ENCODE measurements at places on chromosomes 6 and 20.
A peak's percentile ranks its signal among the peaks of the same experiment; 100 is the strongest.

DNA sequence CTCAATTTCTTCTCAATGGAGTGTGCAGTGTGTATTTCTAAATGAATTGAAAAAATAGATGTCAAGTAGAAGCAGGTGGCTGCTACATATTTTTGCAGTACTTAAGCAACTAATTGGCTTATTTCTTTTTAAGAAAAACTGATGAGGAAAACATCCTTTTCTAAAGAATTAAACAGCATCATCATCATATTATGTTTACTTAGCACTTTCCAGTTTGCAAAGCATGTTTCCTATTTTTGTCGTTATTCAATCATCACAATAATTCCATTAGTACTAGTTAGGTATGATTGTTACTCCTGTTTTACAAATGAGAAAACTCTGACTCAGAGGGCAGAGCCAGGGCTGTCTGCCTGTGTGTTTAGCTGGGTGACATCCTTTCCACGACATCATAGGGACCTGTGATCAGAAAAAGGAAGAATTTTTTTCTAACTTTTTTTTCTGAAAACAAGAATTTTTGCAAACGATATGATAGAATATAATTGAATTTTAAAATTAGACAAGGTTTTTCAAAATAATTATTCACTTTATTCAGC lies 22.7 kb upstream of the BMP6 start:
- DNase-seq = no peak

GRCh38 chr20:43938932-43939761 lies 24.5 kb downstream of the TOX2 start:
- peak; percentile 84 for DNase-seq

DNA sequence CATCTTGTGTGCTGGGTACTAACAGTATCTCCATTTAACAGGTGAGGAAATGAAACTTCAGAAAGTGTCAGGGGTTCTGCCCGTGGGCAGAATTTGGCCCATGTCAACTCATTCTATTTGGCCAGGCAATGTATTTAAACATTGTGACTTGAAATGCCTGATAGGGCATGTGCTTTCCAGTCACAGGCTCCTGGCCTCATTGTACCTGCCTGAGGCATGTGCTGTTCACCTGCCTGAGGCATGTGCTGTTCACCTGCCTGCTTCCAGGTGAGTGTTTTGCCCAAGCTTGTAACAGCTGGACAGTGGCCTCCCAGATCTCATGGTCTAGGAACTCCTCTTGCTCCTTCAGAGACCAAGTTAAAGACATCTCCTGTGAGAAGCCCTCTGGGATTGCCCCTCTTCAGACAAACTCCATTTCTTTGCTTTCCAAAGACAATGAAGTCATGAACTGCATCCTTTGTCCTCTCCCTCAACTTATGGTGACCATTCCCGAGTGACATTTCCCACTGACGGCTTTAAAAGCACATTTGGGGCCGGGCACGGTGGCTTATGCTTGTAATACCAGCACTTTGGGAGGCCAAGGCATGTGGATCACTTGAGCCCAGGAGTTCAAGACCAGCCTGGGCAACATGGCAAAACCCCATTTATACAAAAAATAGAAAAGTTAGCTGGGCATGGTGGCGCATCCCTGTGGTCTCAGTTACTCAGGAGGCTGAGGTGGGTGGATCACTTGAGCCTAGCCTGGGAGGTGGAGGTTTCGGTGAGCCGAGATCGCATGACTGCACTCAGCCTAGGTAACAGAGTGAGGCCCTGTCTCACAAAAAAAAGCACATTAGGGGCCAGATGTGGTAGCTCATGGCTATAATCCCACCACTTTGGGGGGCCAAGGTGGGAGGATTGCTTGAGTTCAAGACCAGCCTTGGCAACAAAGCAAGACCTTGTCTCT lies 48.7 kb downstream of the BCAS4 start:
- DNase-seq = no peak

GRCh38 chr20:59992526-59993084 lies 34.4 kb downstream of the CDH26 start:
- no peak for DNase-seq

DNA sequence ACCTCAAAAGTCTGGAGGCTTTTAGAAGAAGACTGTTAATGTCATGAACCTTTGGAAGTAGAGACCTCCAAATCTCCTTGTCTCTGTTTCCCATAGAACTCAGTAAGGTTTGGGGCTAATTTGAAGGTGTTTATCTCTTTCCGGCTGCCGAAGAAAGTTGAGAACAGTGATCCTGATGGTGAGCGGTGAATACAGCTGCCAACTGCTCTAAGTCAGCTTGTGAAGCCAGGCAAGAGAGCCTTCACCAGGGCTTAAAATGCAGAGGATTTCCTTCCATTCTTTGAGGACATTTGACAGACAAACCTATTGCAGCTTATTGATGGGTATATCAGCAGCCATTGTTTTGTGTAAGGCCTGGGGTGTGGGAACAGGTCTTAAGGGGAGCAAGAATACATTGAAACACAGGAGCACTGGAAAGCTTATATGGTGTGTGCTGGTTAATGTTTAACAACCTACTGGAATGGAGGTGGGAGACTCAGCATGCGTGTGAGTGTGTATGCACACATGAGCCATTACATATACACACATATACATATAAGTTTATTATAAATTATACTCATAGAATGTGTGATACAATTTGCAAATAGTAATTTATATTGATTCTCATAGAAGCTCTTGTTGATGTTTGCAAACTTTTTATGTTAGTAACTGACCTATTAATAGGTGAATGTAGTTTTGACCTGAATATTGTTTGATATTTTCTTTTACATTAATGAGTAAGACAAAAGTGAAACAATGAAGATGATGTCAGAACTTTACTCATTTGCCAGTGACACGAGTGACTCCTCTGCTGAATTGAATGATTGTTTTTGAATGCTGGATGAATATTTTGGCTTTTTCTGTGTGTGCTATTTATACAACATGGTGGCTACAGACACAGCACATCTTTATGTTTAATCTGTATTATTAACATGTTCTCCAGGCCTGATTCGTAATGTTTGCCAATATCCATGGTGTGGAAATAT lies 18.1 kb downstream of the PLEKHG1 start:
- DNase-seq = no peak

GRCh38 chr6:102398788-102399390 lies 1005.4 kb downstream of the GRIK2 start:
- DNase-seq = no peak

GRCh38 chr6:166820483-166820882 lies 135.9 kb downstream of the RNASET2 start:
- DNase-seq = no peak

GRCh38 chr6:169810066-169810989 lies 58.9 kb downstream of the ERMARD start:
- peak; percentile 66 for DNase-seq

GRCh38 chr6:90469906-90470305 lies 117.0 kb downstream of the MAP3K7 start:
- no peak for DNase-seq

- peak; percentile 19 for DNase-seq
These were observed 55.1 kb downstream of the IRF4 start for GRCh38 chr6:446418-447366.

DNA sequence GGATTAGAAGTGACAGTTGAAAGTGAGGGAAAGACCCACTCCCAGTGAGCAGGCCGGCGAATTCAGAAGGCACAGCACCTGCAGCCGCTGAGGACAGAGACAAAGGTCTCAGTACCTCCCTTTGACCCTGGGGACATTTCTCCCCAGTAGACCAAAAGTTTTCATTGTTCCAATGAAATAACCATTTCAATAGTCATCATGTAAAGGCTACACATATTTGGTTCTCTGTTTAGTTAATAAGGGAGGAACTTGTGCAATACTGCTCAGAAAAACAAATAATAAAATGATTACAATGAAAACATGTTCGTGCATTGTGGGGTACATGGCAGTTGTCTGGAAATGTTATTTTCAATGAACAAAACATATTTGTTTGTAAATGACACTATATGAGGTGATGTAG lies 52.5 kb downstream of the EDN1 start:
- DNase-seq = no peak

- DNase-seq = no peak
These were observed 1.7 kb upstream of the DYNLT1 start for GRCh38 chr6:158646023-158646910.

- no peak for DNase-seq
These were observed 19.2 kb downstream of the SRSF3 start for GRCh38 chr6:36613200-36613995.

DNA sequence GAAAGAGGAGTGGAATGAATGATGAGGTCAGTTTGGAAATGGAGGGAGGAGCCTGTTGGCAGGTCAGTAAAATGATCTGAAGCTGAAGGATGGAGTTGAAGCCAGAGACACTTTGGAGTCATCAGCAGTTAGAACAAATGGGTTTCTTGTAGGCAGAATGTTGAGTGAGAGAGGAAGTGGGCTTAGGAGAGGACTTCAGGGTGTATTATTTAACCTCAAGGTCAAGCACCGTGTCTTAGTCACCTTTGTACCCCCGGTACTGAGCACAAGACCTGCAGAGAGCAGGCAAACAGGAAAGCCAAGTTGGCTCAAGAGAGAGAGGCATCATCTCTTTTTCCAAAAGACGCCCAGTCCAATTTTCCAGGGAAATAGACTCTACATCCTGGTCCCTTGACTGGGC lies 23.3 kb downstream of the C20orf173 start:
- no peak for DNase-seq

GRCh38 chr20:39676241-39676640 lies 714.1 kb downstream of the DHX35 start:
- no peak for DNase-seq
